Activated CD4-positive, alpha-beta T cell treated with anti-CD3 and anti-CD28 coated beads, Interleukin-2, amount 10 ng/mL, durations not matched to agents 7 days and 5 days (primary cell): ENCODE measurements at places on chromosomes 12 and 14. TPM values are rescaled to one million over a fixed set of nuclear protein-coding genes. Genes with fewer than 3 reads are reported as not detected.

DNA sequence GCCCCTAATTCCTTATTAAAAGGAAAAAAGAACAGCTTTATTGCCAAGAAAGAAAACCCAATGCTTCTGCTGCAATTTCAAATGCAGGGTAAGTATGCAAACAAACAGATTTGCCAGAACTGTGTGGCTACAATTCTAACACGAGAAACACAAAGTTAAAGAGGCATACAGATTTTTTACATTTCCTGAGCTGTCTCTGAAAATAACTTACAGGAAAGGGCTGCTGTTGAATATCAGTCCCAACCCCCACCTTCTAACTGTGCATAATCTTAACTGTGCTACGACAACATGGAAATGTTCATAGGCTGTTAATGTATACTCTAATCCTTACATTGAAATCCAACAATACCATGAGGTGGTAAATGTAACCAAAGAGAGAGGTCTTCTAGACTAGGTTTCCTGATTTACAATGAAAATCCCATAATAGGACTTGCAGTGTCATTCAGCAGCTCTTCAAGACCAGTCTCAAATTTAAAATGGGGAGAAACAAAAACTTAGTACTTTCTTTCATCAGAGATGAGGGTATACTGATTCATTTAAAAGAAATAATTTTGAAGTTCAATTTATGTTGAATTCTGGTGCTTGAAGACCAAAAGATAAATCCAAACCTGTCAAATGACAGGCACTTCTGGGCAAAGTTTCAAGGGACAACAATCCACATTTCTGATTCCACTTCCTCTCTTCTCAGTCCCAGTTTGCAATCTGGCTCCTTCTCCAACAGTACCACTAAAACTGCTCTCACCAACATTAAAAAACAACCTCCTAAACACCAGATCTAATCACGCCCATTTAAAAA lies 14.4 kb downstream of the FGD6 start:
- no peak for DNase-seq

DNA sequence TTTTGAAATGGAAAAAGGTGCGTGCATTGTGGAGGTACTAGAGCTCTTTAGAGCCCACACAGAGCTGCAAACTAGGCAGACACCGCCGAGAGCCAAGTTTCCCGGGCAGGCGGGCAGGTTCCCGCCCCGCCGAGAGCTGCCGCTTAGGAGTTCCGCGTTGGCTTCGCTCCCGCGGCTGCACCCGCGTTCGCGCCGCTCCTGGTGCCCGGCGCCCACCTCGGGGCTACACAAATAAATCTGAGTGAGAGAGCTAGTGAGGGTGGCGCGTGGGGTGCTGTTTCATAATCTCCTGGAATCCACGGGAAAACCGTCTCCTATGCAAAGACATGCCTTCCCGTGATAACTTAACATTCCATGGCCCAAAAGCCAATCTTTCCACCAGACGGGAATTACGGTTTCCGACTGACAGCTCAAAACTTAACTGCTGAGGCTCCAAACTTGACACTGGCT lies 645 bp downstream of the KITLG start:
- DNase-seq: no peak

DNA sequence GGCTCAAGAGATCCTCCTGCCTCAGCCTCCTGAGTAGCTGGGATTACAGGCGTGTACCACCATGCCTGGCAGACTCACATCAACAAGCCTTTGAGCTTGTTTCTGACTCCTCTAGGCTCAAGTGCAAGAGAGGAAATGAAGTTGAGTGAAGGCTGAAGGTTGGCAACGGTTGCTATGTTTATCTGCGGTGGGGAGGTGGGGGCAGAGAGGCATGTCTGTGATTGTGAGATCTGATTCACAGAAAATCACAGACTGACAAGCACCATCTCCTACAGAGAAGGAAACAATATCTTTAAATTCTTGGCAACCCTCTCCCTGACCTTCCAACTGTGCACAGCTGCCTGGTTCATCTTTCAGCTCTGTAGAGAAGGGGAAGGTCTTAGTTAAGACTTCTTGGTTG lies 22.1 kb upstream of the NINJ2 start:
- peak; percentile 92 for DNase-seq

GRCh38 chr12:79217306-79217705 lies 352.7 kb downstream of the SYT1 start:
- DNase-seq: no peak

PKP2 gene
- total RNA-seq: not detected

FBXW8 gene
- 12.5 TPM for total RNA-seq

ARHGEF25 gene
- 0.42 TPM for total RNA-seq
